ENCODE measurements at places on chromosomes 5 and 9. TPM values are rescaled to one million over a fixed set of nuclear protein-coding genes. Genes with fewer than 3 reads are reported as not detected.

Gene SOHLH1
- not detected for polyA plus RNA-seq

Gene SOX30
- polyA plus RNA-seq: 0.12 TPM

Gene GLRX
- polyA plus RNA-seq: 261 TPM

Gene TAS2R1
- polyA plus RNA-seq: not detected

Gene THBS4
- polyA plus RNA-seq: 3.8 TPM

Gene EPB41L4A
- polyA plus RNA-seq: 4.8 TPM

Gene IFNB1
- not detected for polyA plus RNA-seq

Gene IFNA2
- polyA plus RNA-seq: not detected

Gene TENT4A
- polyA plus RNA-seq: 3.2 TPM
